HAP-1 (cell line): ENCODE measurements at places on chromosomes 5 and 9.

DNA sequence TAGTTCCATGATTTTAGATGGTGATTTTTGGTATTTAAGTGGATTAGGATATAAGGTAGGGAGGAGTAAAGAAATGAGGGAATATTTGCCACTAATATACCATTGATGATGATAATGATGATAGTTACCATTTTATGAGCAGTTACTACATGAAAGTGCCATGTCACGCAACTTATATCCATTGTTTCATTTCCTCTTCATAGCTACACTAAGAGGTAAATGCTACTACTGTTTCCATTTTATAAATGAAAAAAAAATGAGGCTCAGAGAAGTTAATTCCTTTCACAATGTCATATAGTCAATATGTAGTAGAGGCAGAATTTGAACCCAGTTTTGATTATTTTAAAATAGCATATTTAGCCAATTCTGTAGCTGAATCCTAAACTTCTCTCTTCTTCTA is 112.2 kb upstream of the ADRA1B start:
- DNase-seq, result no peak

DNA sequence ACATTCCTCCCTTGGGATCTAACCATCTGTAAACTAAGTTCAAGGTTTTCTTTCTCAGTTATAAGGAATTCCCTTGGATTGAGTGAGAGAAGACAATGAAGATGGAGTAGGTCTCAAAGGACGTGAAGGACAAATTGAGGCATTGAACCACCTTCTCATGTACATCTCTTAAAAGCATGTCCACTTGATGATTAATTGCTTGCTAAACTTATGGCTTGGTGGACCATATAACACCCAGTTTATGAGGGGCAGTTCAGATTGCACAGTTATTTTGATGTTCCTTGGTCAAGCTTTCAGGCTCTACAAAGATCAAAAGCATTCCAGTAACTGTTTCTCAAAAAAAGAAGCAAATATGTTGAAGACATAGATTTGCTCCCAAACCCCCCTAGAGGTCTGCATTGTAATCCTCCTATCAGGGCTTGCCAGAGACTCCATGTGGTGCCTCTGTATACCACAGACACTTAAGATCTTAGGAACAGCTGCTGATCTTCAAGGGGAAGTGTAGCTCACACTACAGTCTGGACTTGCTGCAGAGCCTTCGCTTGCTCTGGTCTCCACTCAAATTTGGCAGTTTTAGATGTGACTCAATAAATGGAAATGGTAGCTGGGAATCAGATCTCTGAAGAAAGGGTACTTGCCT is 56.9 kb upstream of the ALDH1A1 start:
- no peak for DNase-seq

GRCh38 chr5:127416906-127417305 is 100.5 kb upstream of the PRRC1 start:
- DNase-seq, result no peak

GRCh38 chr9:130330202-130330862 is 64.8 kb downstream of the HMCN2 start:
- DNase-seq, result no peak

GRCh38 chr9:87675906-87676515 is 49.9 kb upstream of the CTSL start:
- DNase-seq, result no peak

DNA sequence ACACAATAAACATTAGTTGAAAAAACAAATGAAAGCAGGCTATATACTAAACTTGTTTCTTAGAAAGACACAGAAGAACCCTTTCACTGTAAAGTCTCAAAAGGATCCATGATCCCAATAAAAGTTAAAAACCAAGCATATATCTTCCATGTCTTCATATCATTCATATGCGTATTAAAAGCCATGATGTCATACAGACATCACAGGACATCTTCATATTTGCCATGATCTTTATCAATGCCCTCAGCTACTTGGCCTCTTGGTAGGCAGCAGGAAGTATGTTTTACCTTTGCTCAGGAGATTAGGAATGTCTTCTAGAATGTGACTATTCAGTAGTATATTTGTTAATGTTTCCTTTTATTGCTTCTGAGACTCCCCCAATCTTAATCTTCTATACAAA is 16.8 kb downstream of the AP3B1 start:
- no peak for DNase-seq

DNA sequence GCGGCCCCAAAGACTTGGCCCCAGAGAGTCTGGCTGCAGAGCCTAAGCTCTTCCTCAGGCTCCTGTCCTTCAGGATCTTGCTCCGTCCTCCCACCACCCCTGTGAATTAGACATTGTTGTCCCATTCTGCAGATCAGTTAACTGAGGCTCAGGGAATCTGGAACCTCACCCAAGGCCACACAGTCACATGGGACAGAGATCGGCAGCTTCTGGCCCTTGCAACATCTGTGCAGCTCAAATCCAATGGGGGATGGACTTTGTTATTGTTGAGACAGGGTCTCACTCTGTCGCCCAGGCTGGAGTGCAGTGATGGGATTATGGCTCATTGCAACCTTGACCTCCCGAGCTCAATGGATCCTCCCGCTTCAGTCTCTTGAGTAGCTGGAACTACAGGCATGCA is 23.9 kb upstream of the LAMC3 start:
- DNase-seq, result no peak

- no peak for DNase-seq
Measured at GRCh38 chr9:15400281-15400941, 22.3 kb upstream of the SNAPC3 start.

DNA sequence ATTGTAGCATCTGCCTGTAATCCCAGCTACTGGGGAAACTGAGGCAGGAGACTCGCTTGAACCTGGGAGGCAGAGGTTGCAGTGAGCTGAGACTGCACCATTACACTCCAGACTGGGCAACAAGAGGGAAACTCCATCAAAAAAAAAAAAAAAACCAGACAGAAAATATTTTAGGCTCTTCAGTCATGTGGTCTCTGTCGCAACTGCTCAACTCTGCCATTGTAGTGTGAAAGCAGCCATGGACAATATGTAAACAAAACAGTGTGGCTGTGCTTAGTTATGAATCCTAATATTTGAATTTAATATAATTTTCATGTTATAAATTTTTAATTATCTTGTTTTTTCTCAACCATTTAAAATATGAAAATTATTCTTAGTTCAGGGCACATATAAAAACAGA is 38.4 kb downstream of the ZFAND5 start:
- DNase-seq, result no peak

- no peak for DNase-seq
Measured at GRCh38 chr9:137430723-137431415, 7.7 kb downstream of the NOXA1 start.

DNA sequence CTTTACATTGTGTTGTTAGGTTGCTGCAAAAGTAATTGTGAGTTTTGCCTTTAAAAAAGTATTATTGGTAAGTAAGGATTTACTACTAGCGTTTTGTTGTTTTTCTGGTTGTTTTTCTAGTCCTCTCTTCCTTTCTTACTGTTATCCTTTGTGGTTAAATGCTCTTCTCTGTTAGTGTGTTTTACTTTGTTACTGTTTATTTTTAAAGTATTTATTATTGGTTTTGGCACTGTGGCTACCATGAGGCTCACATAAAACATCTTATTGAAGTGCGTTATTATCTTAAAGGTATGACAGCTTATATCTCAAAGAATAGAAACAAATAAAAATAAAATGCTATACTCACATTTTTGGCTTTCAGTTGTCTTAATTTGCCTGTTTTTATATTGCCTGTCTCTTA is 17.6 kb downstream of the DMXL1 start:
- no peak for DNase-seq

DNA sequence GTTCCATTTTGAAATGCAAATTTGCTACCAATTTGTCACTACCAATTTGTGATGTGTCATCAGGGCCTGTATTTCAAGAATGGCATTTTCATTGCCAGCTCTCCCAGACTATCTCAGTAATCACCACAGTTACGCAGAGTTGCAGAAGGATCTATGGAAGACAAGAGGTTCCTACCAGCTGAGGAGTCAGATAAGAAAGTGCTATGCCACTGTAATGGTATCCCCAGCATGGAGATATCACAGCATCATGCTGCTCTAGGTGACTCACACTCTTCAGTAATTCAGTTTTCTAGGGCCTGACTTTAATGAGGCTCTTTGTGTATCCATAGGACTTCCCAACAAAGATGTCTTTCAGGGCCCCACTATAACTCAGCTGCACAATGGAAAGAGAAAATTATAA is 490.3 kb downstream of the ARHGEF28 start:
- DNase-seq, result no peak

DNA sequence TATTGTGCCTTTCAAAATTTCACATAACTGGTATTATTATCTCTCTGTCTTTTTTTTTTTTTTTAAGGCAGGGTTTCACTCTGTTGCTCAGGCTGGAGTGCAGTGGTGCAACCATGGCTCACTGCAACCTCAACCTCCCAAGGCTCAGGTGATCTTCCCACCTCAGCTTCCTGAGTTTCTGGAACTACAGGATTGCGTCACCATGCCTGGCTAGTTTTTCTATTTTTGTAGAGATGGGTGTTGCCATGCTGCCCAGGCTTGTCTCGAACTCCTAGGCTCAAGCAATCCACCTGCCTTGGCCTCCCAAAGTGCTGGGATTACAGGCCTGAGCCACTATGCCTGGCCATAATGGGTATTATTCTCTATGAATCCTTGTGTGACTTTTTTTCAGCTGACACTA is 402.3 kb upstream of the SMARCA2 start:
- DNase-seq, result no peak
